MG63 (cell line): ENCODE measurements at places on chromosomes 2 and 18. TPM values are rescaled to one million over a fixed set of nuclear protein-coding genes. Genes with fewer than 3 reads are reported as not detected.

- DNase-seq, result no peak
Measured at GRCh38 chr2:223488814-223489213, 113.3 kb downstream of the SCG2 start.

- no peak for DNase-seq
Measured at GRCh38 chr2:26637811-26638310, 3.3 kb downstream of the CIB4 start.

SERPINB11 gene
- not detected in 2 replicates for total RNA-seq

DNA sequence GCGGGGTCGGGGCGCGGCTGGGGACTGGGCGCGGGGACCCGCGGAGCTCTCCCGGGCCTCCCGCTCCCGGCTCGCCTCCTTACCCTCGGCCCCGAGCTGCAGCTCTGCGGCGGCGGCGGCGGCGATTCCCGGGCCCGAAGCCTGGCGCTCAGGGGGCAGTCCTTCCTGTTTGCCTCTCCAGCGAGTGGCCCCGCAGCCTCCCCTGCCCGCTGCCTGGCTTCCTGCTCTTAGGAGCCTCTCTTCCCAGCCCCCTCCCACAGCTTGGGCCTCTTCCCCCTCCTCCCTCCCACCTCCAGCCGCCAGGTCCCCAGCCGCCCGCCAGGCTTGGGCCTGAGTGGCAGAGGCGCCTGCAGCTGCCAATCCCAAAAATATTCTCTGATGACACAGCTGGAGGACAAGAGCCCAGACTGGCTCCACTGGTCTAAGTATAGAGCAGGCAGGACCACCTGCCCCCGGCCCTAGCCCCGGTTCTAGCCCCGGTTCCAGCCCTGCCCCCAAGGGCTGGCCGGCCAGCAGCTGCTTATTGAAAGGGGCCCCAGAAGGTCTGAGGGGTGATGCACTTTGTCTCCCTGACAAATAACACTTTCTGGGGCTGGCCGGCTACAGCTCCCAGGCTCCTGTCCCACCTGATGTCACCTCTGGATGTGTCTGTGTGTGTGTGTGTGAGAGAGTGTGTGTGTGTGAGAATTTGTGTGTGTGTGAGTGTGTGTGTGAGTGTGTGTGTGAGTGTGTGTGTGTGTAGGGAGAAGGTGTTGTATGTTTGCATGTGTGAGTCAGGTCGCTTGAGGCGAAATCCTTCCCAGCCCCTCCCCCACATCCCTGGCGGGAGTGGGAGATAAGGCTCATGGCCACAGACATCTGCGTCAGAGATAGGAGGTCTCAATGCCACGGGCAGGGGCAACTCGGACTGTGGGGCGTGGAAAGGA is at the start of gene OBSL1:
Gene OBSL1 (minus strand): TSS at position 229 of the 926 bp plus-strand sequence. CDS start 307 bp downstream, outside the sequence.
- DNase-seq, result peak; percentile 89

UGGT1 gene
- total RNA-seq, result 22.1 and 27.5 TPM in 2 replicates

GRCh38 chr2:21021430-21021829 is 22.4 kb downstream of the APOB start:
- DNase-seq, result no peak

NETO1 gene
- total RNA-seq, result not detected in 2 replicates
